ENCODE measurements at places on chromosomes 12 and 14.

- DNase-seq = no peak
Observed at GRCh38 chr14:31867570-31867969, 209.5 kb upstream of the ARHGAP5 start.

- no peak for DNase-seq
Observed at GRCh38 chr12:31267966-31268365, 58.0 kb downstream of the SINHCAF start.

DNA sequence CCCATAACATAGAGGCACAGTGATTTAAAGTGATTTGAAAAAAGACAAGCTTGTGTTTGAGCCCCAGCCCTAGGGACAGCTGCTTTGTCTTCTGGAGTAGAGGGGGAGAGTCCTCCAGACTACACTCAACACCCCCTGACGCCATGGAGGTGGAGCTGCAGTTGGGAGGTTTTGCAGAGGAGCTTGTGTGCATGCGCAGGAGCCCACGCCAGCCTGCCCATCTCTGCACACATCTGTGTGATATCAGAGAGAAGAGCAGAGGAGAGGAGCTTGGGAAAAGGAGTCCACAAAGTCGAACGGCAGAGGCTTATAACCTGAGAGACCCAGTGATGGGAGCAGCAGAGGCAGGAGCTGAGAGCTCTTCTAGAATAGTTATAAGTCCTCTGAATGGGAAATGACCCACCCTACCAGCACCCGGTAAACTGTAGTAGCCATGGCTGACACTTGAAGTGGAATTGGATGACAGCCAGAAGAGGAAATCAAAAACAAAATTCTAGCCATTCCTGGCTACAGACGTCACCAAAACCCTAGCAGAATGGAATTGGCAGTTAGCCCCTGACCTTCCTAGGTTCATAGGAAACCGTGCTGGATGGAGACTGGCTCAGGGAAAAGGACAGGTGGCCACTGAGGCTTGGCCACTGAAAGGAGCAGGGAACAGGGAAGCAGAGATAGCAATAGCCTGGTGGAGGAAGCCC is 185.1 kb upstream of the VASH1 start:
- no peak for DNase-seq

- DNase-seq = peak; percentile 3
Observed at GRCh38 chr14:19974844-19975243, 547 bp upstream of the OR4K15 start.

- no peak for DNase-seq
Observed at GRCh38 chr12:51293696-51294095, 23.5 kb upstream of the SMAGP start.

DNA sequence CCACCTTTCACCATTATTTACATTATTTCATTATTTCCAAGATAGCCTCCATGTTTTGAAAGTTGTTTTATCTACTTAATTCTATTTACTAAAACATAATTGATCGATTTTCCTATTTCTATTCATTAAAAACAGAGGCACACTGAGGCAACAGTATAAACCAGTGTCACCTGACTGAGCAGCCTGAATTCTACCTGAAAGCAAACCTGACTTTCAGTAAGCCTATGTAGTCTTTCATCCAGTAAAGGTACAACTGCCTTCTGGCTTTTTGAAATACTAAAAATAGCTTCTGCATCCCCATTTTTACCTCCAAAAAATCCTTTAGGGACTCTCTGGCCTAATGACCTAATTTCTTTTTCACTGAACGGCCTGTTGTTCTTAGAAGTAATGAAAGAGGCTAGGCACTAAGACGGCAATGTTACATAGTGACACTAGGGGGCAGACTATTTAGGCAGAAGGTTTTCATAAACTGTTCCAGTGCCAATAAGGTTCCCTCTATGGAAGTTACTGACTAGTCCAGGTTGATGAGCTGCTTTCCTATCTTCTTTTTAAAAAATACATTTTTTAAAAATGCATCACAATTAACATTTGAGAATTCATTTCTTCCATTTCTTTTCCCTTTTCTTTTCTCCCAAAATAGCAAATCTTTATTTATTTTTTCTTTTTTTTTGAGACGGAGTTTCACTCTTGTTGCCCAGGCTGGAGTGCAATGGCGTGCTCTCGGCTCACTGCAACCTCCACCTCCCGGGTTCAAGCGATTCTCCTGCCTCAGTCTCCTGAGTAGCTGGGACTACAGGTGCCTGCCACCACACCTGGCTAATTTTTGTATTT is 17.5 kb downstream of the ANAPC5 start:
- no peak for DNase-seq

DNA sequence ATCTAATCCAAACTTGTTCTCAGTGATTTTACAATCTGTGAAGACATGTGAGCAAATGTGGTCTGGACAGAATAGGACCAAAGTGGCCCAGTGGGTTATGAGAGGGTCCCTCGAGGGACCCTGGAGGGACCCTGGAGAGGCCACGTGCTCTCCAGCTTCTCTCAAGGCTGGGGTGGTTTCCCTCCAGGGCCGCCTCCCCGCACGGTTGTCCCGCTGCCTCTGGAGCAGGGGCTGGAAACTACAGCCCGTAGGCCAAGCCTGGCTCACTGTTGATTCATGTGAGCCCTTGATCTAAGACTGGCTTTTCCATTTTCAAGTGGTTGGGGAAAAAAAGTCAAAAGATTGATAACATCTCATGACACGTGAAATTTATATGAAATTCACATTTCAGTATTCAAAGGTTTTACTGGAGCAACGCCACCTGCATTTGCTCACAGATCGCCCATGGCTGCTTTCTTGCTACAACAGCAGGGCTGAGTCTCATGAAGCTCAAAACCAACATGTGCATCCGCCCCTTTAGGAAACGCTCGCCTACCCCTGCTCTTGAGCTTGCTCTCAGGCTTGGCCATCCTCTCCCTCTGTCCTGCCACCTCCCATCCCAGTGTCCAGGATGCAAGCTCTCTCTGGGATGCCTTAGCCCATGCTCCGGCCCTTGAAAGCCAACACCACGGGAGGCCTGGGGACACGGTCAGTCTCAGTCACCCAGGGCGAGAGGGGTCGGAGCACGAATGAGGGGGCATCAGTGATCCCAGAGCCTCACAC is 12.1 kb upstream of the LRTM2 start:
- no peak for DNase-seq

Measured in stimulated activated CD8-positive, alpha-beta memory T cell treated with anti-CD3 and anti-CD28 coated beads, Interleukin-7, amount 100 ng/mL, for 4 hours (primary cell).